NCI-H2081 (cell line): ENCODE measurements at places on chromosomes 12 and 14.
A peak's percentile ranks its signal among the peaks of the same experiment; 100 is the strongest.

- peak; percentile 75 for DNase-seq
Observed at GRCh38 chr14:50312734-50313054, 570 bp downstream of the DMAC2L start.

- no peak for DNase-seq
Observed at GRCh38 chr14:75426332-75427125, 1.3 kb upstream of the JDP2 start.

DNA sequence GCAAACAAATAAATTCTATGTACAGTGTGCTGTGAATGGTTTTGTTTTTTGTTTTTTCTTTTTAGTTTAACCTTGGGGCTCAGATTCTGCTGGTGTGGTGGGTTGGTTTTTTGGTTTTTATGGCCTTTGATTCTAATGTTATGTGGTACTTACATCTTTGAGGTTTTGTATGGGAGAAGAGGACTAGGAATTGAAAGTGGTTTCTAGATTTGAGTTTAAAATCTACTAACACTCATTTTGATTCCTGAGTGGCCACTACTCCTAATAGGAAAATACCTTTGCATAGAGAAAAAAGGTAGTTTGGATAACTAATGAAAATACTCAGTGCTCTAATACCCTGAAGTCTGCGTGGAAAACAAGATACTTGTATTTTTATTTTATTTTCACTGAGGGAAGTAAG, 137.7 kb downstream of the MON2 start:
- no peak for DNase-seq

DNA sequence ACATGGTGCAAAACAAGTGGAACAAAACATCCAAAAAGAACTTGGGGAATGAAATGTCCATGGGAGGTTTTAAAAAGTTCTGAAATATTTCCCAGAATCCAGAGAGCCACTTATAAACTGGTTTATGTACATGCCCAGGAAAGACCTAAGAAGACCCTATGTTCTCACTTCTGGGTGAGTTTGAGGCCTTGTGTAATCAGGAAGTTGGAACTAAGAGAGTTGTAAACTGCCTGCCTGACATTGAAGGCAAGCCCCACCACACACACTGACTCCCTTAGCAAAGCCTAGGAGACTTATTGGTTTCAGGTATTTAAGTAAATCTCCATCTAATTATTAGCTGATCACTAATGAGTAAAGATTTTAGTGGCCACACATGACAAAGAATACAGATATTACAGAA, 142.5 kb downstream of the LRIG3 start:
- DNase-seq = no peak

GRCh38 chr14:101446387-101446969, 114.8 kb upstream of the DIO3 start:
- no peak for DNase-seq

- DNase-seq = peak; percentile 50
Observed at GRCh38 chr14:102525219-102525928, 15.8 kb upstream of the ANKRD9 start.

- no peak for DNase-seq
Observed at GRCh38 chr12:109645194-109645593, 68.4 kb upstream of the FAM222A start.

DNA sequence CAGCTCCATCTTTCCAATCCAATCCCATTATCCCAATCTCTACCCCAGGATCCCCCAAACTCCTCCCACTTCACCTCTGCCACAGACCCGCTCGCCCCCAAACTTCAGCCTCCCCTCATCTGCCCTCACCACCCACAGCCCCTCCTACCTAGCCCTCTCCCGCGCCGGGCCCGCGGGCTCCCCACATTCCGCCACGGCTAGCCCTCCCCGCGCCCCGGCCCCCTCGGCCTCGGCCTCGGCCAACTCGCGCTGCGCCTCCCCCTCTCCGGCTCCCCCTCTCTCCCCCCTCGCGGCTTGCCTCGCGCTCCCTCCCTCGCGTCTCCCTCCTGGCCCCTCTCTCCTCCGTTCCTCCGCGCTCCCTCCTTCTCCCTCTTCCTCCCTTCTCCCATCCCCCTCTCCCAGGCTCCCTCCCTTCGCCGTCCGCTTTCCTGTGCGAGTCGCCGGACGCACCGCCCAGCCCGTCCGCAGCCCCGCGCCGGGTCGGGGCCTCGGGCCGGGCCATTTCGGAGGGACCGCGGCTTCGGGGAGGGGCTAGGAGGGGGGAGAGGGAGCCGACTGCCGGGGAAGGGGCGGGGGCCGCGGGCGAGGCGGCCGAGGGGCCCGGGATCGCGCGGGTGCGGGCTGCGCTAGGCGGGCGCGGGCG, at the start of gene ATN1:
TSS of gene ATN1 (plus strand) at position 581 of the 643 bp plus-strand sequence. CDS start 6,043 bp downstream, outside the sequence.
- peak; percentile 70 for DNase-seq

DNA sequence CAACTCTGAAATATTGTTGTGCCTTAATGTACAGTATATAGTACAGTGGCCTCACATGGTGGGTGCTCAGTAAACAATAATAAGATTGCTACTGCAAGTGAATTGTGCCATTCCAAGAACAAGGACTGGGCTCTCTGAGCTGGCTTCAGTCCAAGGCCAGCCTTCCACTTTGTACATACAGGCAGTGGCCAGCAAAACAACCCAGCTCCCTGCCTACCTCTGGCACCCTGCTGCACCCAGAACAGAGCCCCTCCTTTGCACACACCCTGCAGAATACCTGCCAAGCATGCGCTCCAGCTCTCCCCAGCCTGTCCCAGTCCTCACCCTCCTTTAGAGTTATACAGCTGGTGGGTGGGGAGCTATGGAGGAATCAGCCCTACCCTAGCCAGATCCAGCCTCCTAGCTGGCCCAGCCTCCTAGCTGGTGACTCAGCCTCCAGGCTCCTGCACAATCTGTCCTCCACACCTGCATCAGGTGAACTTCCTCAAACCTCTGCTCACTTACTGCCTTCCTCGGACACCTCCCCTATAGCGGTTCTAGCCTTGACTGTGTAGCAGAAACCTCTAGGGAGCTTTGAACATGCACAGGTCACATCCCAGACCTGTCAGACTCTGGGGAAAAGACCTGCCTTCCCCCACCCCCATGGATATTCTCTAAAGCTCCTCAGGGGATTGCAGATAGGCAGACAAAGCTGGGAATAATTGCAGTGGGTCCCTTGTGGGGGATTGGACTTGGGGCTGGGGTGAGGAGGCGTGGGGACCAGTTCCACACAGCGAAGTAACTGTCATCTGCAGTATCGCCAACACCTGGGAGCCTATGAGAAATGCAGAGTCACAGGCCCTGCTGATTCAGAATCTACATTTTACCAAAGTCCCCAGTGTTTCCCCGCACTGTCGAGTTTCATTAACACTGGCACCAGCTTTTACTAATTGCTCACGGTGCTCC, 17.9 kb downstream of the ZDHHC22 start:
- DNase-seq = peak; percentile 77

DNA sequence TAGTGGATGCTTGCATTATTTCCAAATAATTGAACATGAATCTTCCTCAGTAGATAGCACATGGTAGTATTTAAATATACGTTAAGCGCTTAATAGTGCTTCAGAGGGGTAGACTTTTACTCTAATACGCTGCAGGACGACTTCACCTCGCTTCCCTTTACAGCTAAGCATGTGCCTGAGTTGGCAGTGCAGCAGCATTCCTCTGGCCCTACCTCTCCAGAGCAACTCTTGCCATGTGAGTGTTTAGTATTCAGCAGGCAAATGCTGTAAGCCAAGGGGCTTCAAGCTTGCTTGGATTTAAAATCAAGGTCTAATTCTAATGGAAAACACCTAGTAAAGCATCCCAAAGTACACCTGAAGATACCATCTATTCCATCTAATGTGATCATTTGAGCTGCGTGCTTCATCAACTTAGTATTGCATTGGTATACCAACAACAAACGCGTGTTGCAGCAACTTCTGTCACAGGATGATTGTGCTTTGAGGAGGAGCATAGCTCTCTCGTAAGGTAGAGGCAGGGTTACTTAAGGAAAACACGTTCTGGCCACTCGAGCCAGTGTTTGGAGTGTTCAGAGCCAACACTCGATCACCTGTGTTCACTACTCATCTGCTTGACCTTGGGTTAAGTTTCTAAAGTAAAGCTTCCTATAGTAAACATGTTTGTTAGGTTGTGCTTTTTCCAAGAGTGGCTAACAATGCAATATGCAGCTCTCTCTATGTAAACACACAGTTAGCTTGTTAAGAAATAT, 60.6 kb downstream of the PIWIL1 start:
- DNase-seq = no peak
